ENCODE measurements at places on chromosomes 7 and 10.
A peak's percentile ranks its signal among the peaks of the same experiment; 100 is the strongest.

- DNase-seq: no peak
These were observed 118.8 kb downstream of the EBF3 start for GRCh38 chr10:129845111-129845753.

GRCh38 chr10:100370714-100371481 lies 23.9 kb downstream of the SCD start:
- peak; percentile 85 for DNase-seq

- DNase-seq: no peak
These were observed 86.1 kb downstream of the TRIM24 start for GRCh38 chr7:138546064-138546619.

DNA sequence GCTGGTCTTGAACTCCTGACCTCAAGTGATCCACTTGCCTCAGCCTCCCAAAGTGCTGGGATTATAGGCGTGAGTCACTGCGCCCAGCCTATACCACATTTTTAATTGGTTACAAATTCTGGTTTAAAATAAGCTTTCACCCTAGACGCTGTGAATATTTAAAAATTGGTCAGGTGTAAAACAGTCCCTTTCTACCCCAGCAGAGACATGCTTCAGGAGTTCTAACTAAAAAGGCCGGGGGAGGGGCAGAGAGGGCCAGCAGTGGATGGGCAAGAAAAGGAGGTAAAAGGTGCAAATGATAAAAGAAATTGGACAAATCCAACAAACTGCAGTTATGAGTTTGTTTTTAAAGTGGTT lies 70.0 kb downstream of the WAPL start:
- no peak for DNase-seq

DNA sequence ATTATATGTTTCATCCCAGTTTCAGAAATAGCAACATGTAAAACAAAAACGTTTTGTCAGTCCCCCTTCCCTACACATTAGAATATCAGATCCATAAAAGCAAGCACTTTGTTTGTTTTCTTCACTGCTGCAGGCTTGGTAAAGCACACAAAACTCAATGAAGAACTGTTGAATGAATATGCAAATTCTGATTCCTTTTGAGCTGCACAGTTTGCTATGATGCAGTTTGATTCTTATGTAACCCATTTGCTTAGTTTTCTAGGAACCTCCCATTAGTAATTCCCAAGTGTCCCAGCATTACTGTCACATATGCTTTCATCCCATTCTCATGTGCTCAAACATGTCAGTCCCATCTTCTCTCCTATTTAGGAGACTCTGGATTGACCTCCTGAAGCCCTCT lies 26.1 kb upstream of the CHCHD3 start:
- DNase-seq: no peak

Data from ecto neural progenitor cell (in vitro differentiated cells).